ENCODE measurements at places on chromosomes 16 and 17. TPM values are rescaled to one million over a fixed set of nuclear protein-coding genes. Genes with fewer than 3 reads are reported as not detected.

- peaks cover 6% of the 10 kb centered on the region for H3K36me3 ChIP-seq
- peaks cover 2% of the 10 kb centered on the region for H3K4me1 ChIP-seq
- H3K4me3 ChIP-seq, result peak overlapping the region; percentile 74
- peak; percentile 32 for DNase-seq
Observed at GRCh38 chr16:31201582-31202413, 762 bp downstream of the PYCARD start.

- H3K4me3 ChIP-seq, result no peak overlapping the region
- peaks cover 2% of the 10 kb centered on the region for H3K4me1 ChIP-seq
- no peak for DNase-seq
- H3K27me3 ChIP-seq, result no peaks in the 10 kb centered on the region
Observed at GRCh38 chr16:3431779-3432219, 11.5 kb downstream of the ZNF597 start.

DNA sequence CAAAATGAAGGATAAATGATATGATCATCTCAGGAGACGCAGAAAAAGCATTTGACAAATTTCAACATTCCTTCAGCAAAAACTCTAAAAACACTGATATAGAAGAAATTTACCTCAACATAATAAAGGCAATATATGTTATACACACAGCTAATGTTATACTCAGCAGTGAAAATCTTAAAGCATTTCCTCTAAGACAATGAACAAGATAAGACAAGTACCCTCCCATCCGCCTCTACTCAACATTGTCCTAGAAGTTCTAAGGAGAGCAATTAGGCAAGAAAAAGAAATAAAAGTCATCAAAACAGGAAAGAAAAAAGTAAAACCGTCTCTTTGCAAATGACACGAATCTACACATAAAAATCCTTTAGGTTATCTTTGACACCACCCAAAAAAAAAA is 1432.8 kb downstream of the CDH11 start:
- H3K4me3 ChIP-seq, result no peak overlapping the region
- peaks cover 2% of the 10 kb centered on the region for H3K36me3 ChIP-seq
- no peak for DNase-seq
- H3K27ac ChIP-seq, result no peak overlapping the region

GRCh38 chr16:4232541-4233386 is 9.1 kb downstream of the SRL start:
- H3K4me3 ChIP-seq, result no peak overlapping the region
- H3K4me1 ChIP-seq, result no peaks in the 10 kb centered on the region
- no peaks in the 10 kb centered on the region for H3K36me3 ChIP-seq
- DNase-seq, result no peak
- peaks cover 12% of the 10 kb centered on the region for H3K27me3 ChIP-seq
- no peak overlapping the region for H3K27ac ChIP-seq

- H3K4me1 ChIP-seq, result no peaks in the 10 kb centered on the region
- no peak overlapping the region for H3K27ac ChIP-seq
- no peak overlapping the region for H3K4me3 ChIP-seq
- no peaks in the 10 kb centered on the region for H3K36me3 ChIP-seq
- no peaks in the 10 kb centered on the region for H3K27me3 ChIP-seq
- DNase-seq, result no peak
Observed at GRCh38 chr17:14762736-14763479, 462.0 kb downstream of the HS3ST3B1 start.

Gene CDH8
- 5.4 TPM for total RNA-seq

Gene AIPL1
- total RNA-seq, result not detected

Gene HLF
- total RNA-seq, result 0.41 TPM

Gene ITGB3
- total RNA-seq, result not detected
